NCI-H187 treated with DMSO at 0.1 percent for 48 hours (cell line): ENCODE measurements at places on chromosomes 12 and 14.

GRCh38 chr14:102917469-102918211 is 4.8 kb upstream of the AMN start:
- DNase-seq: no peak

- DNase-seq: no peak
Observed at GRCh38 chr14:101835566-101835965, 74.1 kb downstream of the PPP2R5C start.

GRCh38 chr12:64911081-64911480 is 86.6 kb downstream of the TBC1D30 start:
- no peak for DNase-seq

DNA sequence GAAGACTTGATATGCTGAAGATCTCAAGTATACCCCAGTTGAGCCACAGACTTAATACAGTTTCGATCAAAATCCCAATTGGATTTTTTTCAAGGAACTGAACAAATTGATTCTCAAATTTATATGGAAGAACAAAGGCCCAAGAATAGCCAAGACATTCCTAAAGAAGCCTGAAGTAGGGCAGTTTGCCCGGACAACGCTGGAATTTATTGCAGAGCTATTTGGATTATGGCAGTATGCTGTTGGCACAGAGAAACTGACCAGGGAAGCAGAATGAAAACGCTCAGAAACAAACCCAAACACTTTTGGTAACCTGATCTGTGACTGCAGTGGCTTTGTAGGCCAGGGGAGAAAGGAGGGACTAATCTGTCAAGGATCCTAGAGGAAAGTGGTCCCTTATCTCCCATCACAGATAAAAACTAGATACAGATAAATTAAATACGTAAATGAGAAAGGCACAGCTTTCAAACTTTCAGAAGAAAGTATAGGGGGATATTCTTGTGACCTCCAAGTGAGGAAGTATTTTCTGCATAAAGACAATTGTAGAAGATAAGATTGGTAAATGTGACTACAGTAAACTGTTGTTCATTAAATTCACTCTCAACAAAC is 35.9 kb upstream of the GSC start:
- DNase-seq: no peak

GRCh38 chr12:11812586-11813437 is 163.3 kb downstream of the ETV6 start:
- DNase-seq: no peak
